ENCODE measurements at places on chromosomes 6 and 20.
A peak's percentile ranks its signal among the peaks of the same experiment; 100 is the strongest.

DNA sequence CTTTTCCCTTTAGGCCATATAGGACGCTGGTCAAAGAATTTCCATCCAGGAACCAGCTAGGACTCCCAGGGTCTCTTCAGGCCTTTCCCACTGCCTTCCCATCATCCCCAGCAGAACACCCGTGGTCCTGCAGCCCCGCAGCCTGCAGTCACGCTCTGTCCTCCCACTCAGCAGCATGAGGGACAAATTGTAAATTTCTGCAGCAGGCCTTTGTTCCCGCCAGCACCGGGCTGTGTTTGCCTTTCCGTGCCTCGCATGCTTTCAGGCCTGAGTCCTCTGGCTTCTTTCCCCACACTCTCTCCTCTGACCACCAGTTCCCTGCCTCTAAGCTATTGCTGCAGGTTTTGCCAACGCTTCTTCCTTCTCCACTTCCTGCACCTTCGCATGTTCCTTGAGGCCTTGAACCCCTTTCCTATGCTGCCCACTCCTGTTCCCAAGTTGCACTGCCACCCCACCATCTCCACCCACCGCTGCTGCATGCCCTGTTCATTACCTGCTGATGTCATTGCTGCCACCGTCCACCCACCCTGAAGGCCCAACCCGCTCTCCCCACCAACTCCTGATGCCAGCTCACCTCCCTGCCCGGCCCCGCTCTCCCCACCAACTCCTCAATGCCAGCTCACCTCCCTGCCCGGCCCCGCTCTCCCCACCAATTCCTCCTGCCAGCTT, 49.8 kb downstream of the RNASET2 start:
- no peak for DNase-seq

DNA sequence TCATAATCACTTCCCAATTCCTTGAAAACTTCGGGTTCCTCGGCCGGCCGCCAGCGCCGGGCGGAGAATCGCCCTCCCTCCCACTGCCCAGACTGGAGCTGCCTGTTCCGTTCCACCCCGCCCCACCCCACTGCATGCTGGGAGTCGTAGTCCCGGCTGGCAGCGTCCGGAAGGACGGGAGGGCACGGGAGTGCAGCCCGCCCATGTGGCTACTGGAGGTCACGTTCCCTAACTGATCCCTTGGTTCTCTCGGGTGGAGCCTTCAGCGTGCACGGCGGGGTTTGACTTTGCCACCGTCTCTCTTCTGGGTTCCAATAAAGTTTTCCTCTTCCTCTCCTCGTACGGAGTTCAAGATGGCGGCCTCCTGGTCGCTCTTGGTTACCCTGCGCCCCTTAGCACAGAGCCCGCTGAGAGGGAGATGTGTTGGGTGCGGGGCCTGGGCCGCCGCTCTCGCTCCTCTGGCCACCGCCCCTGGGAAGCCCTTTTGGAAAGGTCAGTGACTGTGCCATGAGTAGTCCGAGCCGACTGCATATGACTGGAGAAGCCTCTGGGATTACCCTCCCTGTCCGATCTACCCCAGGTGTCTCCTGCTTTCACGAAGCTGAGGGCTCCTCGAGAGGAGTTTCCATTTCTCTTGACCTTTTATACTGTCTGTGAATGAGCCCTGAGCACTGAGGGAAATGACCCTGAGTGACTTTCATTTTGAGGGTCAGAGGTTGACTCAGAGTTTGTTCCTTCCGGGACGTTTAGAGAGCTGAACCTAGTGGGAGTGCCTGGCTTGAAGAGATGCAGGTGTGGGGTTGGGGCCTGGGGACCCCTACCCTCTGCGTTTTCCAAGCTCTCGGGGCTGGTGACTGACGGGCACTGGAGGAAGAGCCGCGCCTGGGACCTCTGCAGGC, at the start of gene AFG1L:
Gene AFG1L, plus strand, starts transcription at position 328 of the 899 bp plus-strand sequence. Its CDS starts 26 bp downstream, at position 354.
- DNase-seq = peak; percentile 89

DNA sequence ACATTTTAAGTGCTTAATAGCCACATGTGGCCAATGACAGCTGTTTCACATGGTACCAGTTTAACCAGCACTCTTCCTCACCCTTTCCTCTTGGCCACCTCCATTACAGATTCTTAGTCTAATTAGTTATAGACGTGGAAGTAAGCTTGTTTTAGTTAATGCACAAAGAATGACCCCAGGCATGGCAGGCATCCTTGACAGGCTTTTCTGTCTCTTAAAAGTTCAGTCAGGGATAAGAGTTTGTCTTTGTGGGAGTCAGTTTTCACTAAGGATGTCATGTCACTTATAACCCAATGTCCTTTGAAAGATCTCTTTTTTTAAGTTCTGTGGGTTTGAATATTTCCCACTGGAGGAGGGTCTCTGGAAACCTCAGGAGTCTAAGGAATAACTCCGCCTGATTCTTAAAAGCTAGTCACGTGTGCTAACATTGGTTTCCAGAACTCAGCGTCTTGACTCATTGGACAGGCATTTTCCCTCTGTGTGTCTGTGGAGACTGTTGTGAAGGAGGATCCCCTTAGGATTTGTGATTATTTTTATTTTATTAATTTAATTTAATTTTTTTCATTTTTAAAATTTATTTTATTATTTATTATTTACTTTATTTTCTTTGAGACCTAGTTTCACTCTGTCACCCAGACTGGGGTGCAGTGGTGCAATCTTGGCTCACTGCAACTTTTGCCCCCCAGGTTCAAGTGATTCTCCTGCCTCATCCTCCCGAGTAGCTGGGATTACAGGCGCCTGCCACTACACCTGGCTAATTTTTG, 171.4 kb downstream of the ZFAND3 start:
- DNase-seq = no peak

DNA sequence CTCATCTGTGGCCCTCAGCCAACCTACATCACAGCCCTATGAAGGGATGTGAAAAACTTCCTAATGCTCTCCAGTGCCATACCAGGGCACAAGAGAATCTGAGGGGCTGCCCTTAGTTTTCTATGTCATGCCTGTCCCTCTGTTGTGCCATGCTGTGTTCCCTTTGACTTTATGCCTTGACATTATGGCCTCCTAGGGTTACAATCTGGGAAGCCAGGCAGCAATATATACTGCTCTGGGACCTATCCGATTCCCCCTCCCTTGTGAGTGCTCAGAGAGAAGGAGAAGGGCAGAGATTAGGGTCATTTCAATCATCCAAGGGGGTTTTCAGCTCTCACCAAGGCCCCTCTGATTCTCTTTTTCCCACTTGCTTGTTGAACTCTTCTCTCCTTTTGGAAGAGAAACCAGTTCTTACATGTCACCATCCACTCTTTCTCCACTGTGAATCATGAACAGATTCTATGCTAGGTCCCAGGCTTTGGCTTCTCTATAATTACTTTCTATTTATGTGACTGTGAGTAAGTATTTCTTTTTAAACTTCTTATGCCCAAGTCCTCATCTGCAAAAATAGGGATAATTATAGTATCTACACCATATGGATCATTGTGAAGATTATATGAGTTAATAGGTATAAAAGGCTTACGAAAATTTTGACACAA, 14.2 kb upstream of the FRK start:
- DNase-seq = no peak

GRCh38 chr6:23003671-23004467, 434.5 kb downstream of the HDGFL1 start:
- no peak for DNase-seq

GRCh38 chr6:81373414-81373813, 379.1 kb downstream of the TENT5A start:
- no peak for DNase-seq

DNA sequence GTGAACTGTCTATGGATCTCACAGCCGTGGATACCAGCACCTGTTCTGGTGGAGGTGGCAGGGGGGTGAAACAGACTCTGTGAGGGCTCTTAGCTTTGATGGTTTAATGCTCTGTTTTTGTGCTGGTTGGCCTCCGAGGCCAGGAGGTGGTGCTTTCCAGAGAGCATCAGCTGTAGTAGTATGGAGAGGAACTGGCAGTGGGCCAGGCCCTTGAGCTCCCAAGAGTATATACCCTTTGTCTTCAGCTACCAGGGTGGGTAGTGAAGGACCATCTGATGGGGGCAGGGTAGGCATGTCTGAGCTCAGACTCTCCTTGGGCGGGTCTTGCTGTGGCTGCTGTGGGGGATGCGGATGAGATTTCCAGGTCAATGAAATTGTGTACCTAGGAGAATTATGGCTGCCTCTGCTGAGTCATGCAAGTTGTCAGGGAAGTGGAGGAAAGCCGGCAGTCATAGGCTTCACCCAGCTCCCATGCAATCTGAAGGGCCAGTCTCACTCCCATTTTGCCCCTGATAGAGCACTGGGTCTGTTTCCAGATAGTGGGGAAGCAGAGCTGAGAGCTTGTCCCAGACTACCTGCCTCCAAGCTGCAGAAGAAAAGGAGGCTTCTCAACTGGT, 102.7 kb upstream of the AHI1 start:
- DNase-seq = no peak

DNA sequence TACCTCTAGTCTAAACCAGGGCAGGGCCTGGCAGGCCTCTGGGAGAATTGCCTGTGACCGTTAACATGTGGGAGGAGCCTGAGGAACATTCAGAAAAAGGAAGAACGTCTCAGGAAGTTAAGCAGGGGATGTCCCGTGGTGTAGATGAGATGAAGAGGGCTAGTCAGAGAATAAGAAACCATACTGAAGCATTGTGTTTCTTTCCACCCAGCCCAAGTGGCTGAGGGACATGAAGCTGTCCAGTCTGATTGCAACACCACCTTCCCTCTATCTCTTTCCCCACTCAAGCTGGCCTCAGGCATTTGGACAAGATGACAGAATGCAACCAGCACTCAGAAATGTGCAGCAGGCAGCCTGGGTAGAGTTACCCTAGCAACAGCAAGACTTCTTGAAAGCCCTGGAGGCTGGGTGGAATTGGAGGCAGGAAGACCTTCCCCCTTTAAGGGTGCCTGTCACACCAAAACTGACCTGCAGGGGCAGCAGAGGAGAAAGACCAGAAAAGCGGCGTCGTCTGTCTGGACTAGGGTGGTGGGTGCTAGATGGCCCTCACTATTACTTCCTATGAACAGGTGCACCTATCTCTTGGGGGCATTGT, 186.1 kb downstream of the UNC5CL start:
- peak; percentile 34 for DNase-seq

DNA sequence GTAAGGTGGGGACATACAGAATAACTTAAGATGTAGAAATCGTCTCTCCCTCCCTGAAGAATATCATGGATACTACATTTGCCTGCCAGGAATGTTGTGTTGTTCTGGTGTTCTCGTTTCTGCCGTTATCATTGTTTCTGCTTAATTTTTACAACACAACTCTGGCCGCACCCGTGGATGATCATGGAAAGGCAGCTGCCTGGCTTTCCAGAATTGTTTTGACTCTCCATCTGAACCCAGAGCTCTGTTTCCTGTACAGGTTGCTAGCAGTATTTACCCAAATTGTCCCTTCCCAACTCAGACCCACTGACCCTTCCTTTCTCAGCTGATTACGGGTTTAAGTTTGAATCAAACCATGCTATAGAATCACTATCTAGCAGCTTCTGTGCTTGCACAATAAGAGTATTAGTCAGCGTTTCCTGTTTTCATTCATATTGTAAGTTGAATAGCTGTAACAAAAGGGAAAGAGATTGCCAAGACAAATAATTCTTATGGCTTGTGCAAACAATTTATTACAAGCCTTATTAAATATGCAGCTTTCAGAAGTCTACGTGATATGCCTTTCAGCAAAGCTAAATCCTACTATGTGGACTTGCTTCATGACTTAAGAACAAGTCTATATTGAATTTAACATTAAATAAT, 139.0 kb downstream of the MTHFD1L start:
- no peak for DNase-seq

DNA sequence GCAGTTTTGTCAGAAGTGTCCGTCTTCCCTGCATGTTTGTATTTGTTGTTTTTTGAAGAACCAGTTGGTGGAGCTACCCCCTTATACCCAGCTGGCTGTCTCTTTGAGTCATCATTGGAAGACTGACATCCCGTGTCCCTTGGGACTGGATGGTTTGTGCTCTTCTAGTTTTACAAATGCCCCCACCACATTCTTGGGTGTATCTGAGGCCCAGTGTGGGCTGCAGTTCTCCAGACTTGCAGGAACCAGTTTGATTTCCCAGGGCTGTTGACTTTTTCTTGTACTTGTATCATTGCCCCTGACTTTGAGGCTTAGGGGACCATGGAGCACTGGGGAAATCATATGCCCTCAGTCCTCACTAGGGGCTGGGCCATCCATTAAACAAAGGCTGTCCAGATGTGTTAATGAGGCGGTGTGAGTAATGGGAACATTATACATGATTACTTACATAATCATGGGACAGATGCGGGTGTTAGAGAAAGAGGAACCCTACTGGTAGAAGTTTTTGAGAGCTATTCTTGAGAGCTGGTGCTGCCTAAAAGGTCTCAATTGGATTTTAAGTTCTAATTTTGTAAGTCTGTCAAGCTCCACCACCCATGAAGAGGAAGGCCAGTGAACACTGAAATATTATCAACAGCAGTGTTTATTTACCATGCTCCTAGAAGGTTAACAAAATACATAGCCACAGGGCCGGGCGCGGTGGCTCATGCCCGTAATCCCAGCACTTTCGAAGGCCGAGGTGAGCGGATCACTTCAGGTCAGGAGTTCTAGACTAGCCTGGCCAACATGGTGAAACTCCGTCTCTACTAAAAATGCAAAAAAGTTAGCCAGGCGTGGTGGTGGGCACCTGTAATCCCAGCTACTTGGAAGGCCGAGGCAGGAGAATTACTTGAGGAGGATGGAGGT, 8.5 kb downstream of the JARID2 start:
- no peak for DNase-seq

GRCh38 chr6:18792866-18793265, 405.7 kb downstream of the RNF144B start:
- DNase-seq = no peak

DNA sequence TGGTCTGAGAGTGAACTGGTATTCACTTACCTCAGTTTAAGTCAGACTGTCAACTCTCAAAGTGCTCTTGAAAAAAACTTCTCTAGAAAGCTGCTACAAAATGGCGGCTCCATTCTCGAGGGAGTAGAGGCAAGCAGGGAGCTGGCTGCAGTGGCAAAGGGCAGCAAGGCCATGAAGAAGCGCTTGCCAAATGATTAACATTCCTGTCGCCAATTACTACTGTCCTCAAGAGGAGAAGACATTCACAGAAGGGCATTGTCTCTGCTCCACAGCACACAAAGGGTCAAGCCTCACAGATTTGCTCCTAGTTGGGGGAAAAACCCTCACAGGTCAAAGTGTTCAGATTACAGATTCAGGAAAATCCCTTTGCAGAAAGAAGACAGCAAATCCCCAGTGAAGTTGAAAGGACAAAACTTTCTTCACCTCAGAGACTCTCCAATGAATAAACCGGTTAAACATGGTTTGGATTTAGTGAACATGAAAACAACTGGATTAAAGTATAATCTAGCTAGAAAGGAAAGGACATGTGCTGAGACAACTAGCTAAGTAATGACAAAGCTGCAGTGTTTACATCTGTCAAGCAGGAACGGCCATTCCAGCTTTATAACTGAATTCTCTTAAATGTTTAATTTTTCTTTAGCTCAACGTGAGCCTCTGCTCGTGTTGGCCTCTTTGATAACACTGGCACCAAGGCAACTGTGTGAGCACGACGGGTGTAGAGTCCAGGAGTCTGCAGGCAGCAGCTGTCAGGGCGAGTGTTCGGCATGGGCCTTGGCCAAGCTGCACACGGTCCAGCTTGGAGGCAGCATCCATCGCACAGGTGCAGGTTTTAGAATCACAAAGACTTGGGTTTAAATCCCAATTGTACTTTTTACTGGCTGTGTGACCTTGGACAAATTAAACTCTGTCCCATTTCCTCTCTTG, 37.6 kb downstream of the NR2E1 start:
- DNase-seq = no peak

- peak; percentile 66 for DNase-seq
Measured at GRCh38 chr6:137571854-137572253, 77.7 kb upstream of the OLIG3 start.

- DNase-seq = no peak
Measured at GRCh38 chr20:13809373-13809772, 24.5 kb downstream of the NDUFAF5 start.
